ENCODE measurements at places on chromosomes 4 and X.

- peak; percentile 11 for DNase-seq
Measured at GRCh38 chr4:189124149-189124758, 816.4 kb upstream of the FRG1 start.

DNA sequence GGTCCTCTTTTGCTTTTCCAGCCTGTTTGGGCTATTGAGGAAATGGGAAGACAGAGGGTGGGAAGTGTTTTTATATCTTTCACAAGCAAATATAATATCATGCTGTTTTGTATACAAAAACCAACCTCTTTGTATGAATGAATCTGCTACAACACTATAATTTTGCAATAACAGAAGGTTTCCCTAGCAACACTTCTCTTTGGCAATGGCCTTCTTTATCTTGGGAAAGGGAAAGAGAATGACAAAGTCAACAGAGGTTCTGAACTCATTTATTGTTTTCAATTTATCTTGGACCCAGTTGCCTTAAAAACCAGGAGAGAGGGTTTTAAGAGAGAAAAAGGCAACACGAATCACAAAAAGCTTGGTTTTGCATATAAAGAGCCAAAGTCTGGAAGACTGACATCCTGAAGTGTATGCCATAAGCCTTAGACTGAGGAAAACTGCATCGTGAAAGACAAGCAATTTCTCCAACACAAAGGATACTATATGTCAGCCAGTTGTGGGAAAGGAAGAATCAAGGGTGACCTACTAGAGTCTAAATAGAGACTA, 121.8 kb upstream of the FAM241A start:
- no peak for DNase-seq

- DNase-seq: no peak
Measured at GRCh38 chr4:40040908-40041307, 15.7 kb upstream of the N4BP2 start.

- DNase-seq: no peak
Measured at GRCh38 chr4:105174098-105174497, 27.4 kb downstream of the TET2 start.

- no peak for DNase-seq
Measured at GRCh38 chr4:152283801-152284470, 252.0 kb downstream of the FBXW7 start.

DNA sequence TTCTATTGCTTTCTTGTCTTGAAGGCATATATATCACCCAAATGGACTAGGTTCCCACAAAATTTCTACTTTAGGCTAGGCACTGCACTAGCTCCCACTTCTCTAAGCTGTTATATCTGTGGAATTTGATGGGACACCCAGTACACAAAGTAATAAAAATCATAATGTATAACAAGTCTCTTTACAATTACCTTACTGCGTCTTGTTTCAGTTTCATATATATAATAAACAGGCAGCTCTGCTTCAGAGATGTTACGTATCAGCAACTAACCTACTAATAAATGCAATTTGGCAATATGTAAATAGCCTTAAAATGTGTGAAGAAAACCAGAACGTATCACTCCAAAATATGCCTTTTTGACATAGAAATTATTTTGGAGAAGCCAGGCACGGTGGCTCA, 42.0 kb upstream of the UGDH start:
- DNase-seq: no peak

DNA sequence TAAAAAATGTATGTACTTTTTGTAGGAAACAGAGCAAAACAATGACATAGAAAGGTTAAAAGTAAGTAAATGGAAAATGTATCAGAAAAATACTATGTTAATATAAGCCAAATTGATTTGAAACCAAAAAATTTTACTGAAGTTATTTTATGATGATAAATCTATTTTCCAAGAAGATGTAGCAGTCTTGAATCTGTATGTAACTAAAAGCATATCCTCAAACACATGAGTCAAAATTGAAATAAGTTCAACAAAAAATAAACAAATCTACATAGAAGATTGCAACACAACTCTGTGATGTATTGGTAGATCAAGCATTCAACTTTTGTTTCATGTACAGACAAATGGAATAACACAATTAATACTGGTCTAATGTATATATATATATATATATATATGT, 450.0 kb downstream of the SPRY1 start:
- DNase-seq: no peak

DNA sequence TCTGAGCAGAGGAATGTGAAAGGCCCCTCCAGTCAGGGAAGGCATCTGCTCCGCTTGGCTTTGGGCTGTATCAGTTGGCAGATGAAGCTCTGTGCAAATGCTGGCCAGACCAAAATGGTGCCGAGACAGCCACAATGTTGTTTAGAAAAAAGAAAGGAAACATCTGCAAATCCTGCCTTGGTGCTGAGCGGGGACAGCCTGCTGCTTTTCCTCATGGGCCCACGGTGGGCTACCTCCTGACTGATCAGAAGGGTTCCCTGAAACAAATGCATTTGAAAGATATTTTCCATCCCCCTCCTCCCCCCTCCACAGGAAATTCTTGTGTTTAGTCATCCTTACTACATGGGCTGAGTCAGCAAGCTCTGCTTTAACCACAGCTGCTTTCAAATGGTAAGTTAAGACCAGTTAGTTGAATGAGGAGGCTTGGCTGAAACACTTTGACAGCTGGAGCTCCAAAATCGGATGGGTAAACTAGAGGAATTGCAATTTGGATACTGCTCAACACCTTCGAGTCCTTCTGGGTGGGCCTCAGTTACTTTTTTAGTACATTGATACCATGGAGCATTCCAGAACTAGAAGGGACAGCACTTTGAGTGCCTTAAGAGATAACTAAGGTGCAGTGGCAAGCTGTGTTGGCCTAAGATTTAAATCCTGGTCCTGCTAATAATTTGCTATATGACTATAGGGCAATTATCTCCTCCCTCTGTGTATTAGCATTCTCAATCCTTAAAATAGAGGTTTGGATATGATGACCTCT, 36.0 kb downstream of the PLAC1 start:
- no peak for DNase-seq

DNA sequence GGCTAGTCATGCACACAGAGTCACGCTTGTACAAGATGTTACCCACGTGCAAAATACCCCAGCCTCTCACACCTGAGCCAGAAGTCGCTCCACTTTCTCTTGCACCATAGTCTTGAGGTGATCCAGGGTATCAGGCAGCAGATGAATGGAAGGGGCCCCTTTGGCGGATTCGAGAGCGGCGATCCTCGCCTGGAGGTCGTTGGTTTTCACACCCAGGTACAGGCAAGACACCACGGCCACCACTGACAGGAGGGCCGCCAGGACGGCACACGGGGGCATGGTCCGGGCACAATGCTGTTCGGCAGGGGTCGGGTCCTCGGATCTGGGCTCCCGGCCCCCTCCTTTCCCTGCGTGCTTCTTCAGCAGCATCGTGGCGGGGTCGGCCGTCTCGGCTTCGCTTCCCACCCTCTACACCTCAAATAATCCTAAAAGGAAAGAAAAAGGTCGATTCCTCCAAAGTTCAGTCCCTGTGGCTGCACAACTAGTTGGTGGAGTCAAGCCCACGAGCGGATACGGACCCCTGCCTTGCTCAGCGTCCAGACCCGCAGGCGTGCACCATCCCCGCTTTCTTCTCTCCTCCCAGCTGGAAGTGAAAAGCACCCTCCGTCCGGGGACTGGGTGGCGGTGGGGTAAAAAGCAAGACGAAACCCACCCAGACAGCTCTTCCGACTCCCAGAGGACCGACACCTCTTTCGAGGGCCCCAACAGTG, 652 bp downstream of the COL25A1 start:
- no peak for DNase-seq

DNA sequence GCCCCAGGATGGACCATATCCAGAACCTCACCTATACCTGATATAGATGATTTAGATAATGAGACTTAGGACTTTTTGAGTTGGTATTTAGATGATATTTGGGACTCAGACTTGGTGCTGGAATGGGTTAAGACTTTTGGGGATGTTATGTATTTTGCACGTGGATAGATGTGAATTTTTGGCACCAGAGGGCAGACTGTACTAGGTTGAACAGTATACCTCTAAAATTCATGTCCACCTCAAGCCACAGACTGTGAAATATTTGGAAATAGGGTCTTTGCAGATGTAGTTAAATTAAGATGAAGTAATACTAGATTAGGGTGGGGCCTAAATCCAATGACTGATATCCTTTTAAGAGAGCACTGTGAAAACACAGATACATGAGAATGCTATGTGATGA, 15.6 kb downstream of the RBM41 start:
- DNase-seq: no peak

- DNase-seq: no peak
Measured at GRCh38 chr4:6343939-6344408, 74.3 kb downstream of the WFS1 start.

DNA sequence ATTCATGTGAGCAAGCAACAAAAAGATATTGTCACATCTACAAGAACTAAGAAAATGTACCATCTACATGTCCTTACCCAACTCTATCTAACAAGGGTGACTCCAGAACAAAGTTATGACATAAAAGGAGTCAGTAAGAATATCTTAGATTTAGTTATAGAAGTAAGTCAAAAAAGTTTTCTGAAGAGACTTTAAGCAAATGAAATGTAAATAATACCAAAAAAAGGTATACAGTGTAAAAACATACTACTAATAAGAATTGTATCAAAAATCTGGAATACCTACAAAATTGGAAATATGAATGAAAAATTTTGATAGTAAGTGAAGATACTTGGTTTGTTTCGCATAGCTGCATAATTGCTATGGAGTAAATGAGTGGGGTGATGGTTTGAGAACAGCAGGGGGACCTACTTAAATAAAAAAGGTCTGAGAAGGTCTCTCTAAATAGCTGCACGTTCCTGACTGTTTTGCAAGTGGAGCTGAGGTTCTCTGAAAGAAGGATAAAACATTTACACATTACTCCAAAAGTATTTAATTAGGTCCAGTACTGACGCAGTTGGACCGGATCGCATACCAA, 51.0 kb upstream of the ENPP6 start:
- no peak for DNase-seq

DNA sequence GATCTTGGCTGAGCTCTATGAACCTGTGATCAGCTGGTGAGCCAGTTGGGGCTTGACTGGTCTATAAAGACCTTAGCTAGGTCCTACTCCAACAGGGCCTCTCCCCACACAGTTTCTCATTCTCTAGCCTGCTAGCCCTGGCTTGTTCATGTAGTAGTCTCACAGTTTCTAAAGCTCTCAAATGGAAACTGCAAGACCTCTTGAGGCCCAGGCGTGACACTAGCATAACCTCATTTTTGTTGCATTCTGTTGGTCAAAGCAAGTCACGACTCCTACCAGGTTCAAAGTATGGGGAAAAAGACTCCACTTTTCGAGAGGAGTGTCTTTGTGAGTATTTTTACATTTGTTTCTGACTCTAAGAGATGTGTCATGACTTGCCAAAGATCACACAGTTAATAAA, 50.9 kb downstream of the CEP44 start:
- DNase-seq: no peak

- peak; percentile 29 for DNase-seq
Measured at GRCh38 chr4:75705198-75705977, 19.0 kb upstream of the USO1 start.

GRCh38 chr4:31146366-31146765, 426.2 kb downstream of the PCDH7 start:
- DNase-seq: no peak

- no peak for DNase-seq
Measured at GRCh38 chr4:158302076-158302866, 92.0 kb downstream of the TMEM144 start.

DNA sequence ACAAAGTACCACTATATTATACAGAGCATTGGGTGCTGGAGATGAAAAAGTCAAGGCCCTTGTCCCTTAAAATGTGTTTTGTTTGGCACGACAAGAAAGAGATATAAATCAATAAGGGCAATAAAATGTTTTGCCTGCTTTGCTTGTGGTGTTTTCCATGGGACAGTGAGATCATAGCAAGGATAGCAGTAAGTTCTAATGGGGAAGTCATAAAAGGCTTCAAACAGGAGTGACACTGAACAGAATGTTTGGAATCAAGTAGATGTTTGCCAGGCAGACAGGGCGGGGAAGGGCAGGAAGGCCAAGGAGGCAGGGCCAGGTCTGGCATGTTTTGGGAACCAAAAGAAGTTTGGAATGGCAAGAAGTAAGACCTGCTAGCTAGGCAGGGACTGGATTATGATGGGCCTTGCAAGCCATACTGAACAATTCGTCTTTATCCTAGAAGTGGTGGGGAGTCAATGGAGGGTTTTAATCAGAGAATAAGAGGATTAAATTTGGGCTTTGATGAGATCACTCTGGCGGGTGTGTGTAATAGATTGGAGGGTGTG, 16.4 kb downstream of the FGF2 start:
- no peak for DNase-seq

DNA sequence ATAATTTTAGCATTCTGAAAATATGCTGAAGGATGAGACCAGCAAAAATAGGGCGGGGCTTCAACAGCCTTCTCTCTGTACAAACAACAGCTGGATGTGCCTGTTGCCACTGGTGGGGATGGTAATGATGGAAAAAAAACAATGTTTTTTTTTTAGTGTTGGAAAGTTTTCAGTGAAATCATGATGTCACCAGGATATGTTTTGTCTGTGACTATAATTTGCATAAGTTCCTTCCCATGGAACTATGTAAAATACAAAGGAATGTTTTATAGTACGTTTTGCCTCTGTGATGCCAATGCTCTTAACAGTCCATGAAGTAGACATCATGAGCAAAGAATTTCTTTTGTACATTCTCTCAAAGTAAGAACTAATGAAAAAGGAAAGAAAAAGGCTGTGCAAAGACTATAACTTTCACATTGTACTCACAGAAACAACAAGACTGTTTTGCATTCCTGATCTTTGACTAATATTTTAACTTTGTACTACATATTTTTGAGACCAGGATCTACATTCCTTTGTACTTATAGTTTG, 589.7 kb downstream of the SPRY1 start:
- no peak for DNase-seq

GRCh38 chr4:40395908-40396793, 61.0 kb downstream of the CHRNA9 start:
- no peak for DNase-seq

- no peak for DNase-seq
Measured at GRCh38 chr4:167652267-167652666, 418.0 kb upstream of the SPOCK3 start.

DNA sequence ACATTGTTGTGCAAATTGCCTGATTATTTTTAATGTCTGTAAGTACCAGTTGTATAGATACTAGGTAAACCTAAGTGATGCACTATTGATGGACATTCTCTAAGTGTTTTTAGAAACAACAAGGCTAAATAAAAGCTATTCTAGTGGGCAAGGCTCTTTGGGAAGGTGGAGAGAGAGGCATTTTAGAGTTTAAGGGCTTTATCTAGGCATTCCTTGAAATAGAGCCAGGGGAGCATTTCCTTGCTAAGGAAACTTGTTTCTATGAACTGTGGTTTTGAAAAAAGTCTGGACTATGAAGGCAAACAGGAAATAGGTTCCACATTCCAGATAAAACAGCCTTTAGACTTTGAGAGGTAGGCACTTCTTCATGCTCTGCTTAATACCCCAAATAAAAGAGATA, 23.8 kb downstream of the BMX start:
- no peak for DNase-seq

GRCh38 chr4:6192245-6192644, 8.1 kb downstream of the JAKMIP1 start:
- no peak for DNase-seq

- no peak for DNase-seq
Measured at GRCh38 chr4:181959121-181959520, 284.1 kb upstream of the TENM3 start.

- DNase-seq: no peak
Measured at GRCh38 chr4:95984081-95984480, 144.2 kb downstream of the PDHA2 start.

- no peak for DNase-seq
Measured at GRCh38 chr4:15075875-15076274, 73.6 kb downstream of the CPEB2 start.

All from neuronal stem cell (in vitro differentiated cells).